ENCODE measurements at places on chromosomes 13 and 19.

- DNase-seq, result no peak
Measured at GRCh38 chr19:49210108-49210900, 52.7 kb downstream of the TRPM4 start.

DNA sequence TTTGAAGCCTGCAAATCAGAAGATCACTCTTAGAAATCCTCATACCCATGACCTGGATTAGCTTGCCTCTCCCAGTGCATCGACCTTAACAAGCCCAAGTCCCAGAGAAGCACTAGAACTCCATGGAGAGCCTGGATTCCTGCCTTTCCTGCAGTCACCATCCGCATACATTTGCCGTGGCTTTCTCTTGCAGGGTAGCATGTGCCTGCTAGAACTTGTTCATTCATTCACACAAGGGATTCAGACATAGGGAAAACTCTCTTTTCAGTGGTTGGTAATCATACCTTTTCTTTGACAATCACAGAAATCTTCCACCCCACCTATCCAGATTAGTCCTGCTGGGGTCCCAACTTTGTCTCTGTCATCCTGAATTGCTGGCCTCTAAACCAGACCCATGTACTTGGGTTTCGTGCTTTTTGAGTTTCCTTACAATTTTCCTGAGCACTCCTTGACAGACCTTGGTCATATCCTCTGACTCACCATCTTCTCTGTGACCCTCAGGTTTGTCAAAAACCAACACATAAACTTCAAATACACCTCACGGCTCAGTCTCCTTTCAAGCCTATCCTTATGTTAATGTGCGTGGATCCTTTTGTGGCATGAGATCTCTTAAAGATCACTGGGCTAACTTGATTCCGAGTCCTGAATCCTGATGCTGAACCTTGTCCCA lies 355.0 kb downstream of the MYO16 start:
- DNase-seq, result no peak

- DNase-seq, result peak; percentile 2
Measured at GRCh38 chr13:35549481-35549880, 73.0 kb upstream of the MAB21L1 start.

- DNase-seq, result peak; percentile 18
Measured at GRCh38 chr19:49447485-49448431, 3.9 kb downstream of the PIH1D1 start.

GRCh38 chr19:7522923-7523667 lies 671 bp downstream of the MCOLN1 start:
- DNase-seq, result no peak

All from Kasumi-1 (cell line).